Stomach (tissue), 19 donors: ENCODE measurements at places on chromosomes 4 and X. TPM values are rescaled to one million over a fixed set of nuclear protein-coding genes. Genes with fewer than 3 reads are reported as not detected.

- peak; percentile 29 for DNase-seq
Observed at GRCh38 chr4:89379511-89380044, 72.0 kb upstream of the GPRIN3 start.

- peak; percentile 58 for DNase-seq
Observed at GRCh38 chrX:78029663-78030062, 60.2 kb upstream of the PGAM4 start.

PABPC1L2B gene
- not detected for total RNA-seq

- DNase-seq, result no peak
Observed at GRCh38 chr4:45324455-45325417, 598.4 kb upstream of the GNPDA2 start.

GRCh38 chr4:8176547-8177399 is 18.2 kb upstream of the ABLIM2 start:
- peak; percentile 82 for DNase-seq

DNA sequence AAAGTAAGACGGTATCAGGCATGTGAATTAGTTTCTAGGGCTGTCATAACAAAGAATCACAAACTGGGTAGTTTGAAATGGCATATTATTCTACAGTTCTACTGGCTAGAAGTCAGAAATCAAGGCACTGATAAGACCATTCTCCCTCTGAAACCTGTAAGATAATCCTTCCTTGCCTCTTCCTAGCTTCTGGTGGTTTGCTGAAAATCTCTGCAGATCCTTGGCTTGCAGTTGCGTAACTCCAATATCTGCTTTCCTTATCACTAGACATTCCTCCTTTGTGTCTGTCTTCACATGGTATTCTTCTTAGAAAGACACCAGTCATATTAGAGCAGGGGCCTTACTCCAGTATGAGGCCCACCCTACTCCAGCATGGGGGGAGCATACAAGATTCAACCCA is 19.6 kb upstream of the LCORL start:
- DNase-seq, result no peak

- no peak for DNase-seq
Observed at GRCh38 chr4:169661761-169662160, 41.4 kb downstream of the CLCN3 start.

DNA sequence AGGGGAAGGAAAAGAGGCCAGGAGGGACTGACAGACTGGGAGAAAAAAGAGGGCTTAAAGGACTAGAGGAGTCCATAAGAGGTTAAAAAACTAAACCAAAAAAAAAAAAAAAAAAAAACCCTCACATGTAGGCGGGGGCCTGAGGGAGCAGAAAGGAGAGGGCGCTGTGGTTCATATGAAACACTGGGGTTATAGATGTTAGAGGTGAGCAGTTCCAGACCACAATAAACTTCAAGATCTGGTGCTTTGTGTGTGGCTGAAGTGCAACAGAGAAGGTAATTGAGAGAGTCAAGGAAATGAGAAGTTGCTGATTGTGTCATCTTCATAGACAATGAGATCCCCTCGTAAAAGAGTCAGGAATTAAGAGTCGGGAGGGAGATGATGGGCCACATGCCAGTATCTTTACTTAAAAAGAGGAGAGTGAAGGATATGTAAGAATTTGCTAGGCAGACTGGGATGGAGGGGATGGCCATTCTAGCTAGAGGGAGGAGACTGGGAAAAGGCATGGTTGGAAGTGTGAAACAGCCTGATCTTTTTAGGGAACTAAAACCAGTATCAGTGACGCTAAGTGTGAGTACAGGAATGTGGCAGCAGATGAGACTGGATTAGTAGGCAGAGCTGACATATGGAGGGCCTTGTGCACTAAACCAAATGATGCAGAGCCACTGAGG is 18.4 kb upstream of the OGT start:
- no peak for DNase-seq

DNA sequence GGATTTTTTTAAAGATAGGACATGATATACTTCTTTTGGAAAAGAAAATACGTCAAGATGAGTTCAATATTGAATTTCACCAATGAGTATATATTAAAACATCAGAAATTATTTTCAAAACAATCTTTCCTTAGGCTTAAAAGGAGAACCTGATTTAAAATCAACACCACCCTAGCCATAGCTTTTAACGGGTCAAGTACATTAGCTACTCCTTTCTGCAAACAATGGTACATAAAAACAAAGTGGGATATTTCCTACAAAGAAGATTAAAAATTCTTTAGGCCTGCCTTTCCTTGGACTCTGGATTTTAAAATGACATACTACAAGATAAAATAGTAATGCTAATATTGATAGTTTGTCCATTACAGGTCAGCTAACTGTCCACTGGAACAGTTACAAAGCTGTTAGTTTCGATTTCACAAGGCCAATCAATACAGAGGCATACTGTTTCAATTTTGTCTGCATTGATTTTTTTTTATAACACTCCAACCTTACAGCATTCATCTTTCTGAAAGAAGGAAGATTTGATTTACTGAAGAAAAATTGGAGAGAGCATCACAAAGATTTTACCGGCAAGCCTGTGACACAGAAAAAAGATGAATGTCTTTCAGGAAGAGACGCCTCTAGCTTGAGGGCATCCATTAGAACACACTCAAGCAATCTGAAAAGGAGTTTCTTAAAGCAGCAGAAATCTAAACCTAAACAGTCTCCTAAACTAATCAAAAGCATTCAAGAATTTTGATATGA is 97.2 kb downstream of the MAB21L2 start:
- no peak for DNase-seq

- no peak for DNase-seq
Observed at GRCh38 chr4:3533423-3533820, 1.2 kb upstream of the LRPAP1 start.

DNA sequence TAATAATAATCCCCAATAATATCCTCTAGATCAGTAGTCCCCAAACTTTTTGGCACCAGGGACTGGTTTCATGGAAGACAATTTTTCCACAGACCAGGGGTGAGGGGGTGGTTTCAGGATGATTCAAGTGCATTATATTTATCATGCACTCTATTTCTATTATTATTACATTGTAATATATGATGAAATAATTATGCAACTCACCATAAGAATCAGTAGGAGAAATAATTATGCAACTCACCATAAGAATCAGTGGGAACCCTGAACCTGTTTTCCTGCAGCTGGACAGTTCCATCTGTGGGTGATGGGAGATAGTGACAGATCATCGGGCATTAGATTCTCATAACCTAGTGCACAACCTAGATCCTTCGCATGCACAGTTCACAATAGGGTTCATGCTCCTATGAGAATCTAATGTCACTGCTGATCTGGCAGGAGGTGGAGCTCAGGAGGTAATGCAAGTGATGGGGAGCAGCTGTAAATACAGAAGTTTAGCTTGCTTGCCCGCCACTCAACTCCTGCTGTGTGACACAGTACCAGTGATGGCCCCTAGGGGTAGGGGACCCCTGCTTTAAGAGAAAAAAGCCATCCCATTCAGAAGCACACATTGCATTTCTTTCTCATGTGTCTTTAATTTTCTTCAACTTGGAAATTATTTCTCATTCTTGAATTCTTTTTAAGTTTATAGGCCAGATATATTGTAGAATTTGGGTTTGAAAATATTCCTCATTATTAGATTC is 16.0 kb upstream of the SH3RF1 start:
- no peak for DNase-seq

GRCh38 chr4:70868778-70869177 is 29.1 kb upstream of the GRSF1 start:
- no peak for DNase-seq

BTK gene
- not detected for total RNA-seq

RAB28 gene
- total RNA-seq, result 0.29 TPM

FAM47E gene
- total RNA-seq, result 9.5 TPM

- DNase-seq, result no peak
Observed at GRCh38 chr4:6939761-6940743, 30.4 kb downstream of the TBC1D14 start.

DNA sequence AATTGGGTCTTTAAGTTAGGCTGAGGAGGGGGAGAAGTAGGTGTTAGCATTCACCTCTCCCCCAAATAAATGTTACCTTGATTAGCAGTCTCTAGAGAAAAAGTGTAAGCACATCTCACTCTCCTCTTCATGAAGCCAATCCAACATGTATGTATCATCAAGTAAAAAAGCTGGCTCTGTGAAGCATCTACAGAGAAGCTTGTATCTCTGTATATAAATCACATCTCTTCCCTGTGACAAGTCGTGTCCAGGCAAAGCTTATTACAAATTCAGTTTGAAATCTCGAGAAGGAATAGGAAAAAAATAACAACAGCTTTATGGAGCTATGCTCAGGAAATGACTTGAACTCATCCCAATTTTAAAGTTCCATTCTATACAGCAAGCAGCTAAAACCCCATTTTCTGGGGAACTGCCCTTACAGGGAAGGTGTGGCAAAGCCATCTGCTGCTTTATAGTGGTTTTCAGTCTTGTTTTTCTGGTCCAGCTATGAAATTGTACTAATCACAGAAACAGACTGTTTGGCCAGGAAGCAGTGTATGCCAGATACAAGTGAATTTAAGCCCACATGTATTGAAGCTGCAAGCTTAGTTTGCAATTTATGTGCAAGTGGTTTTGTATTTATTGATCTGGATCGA is 313.3 kb upstream of the NOCT start:
- no peak for DNase-seq

- DNase-seq, result no peak
Observed at GRCh38 chrX:45196701-45197100, 4.0 kb downstream of the DIPK2B start.
